ENCODE measurements at places on chromosomes 1 and 21.

DNA sequence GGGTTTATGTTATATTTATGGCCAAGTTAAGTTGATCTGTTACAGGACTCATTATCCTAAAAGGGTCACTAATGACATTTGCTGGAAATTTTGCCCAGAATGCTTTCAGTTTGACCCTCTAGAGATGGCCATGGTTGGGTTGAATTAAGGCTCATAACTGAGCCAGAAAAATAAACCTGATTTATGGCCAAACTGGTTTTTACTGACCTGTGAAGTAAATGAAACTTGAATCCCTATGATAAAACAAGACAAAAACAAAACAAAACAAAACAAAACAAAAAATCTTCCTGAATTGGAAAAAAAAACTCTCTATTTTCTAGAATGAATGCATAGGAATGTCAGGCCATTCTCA, 72.5 kb upstream of the CLDN14 start:
- DNase-seq: no peak

- no peak for DNase-seq
Measured at GRCh38 chr1:209655411-209656231, 3.4 kb upstream of the LAMB3 start.

- no peak for DNase-seq
Measured at GRCh38 chr1:111236379-111236778, 8.9 kb downstream of the CHI3L2 start.

GRCh38 chr1:183505454-183506089, 33.3 kb downstream of the SMG7 start:
- no peak for DNase-seq

GRCh38 chr1:190022709-190023108, 455.0 kb downstream of the BRINP3 start:
- DNase-seq: no peak
